Caco-2 (cell line): ENCODE measurements at places on chromosomes 13 and 19.
A peak's percentile ranks its signal among the peaks of the same experiment; 100 is the strongest.

GRCh38 chr19:3471954-3472655 lies 8.2 kb downstream of the SMIM24 start:
- no peak for DNase-seq

GRCh38 chr19:5054551-5055456 lies 85.9 kb downstream of the KDM4B start:
- DNase-seq, result no peak

- no peak for DNase-seq
These were observed 29.9 kb downstream of the KCTD15 start for GRCh38 chr19:33826521-33826920.

- DNase-seq, result no peak
These were observed 48.4 kb upstream of the CYP2A13 start for GRCh38 chr19:41039806-41040205.

DNA sequence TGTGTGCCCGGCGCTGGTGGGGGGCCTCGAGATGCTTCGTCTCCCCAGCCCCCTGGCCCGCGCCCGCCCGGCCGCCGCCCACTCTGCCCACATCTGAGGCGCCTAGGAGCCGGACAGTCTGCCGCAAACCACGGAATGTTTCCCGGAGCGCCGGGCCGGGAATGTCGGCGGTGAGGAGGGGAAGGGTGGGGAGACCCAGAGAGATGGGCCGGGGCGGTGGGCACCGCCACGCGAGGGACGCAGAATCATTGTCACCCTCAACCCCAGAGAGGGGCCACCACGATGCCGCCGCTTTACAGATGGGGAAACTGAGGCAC lies 46.1 kb upstream of the NFIC start:
- DNase-seq, result no peak

DNA sequence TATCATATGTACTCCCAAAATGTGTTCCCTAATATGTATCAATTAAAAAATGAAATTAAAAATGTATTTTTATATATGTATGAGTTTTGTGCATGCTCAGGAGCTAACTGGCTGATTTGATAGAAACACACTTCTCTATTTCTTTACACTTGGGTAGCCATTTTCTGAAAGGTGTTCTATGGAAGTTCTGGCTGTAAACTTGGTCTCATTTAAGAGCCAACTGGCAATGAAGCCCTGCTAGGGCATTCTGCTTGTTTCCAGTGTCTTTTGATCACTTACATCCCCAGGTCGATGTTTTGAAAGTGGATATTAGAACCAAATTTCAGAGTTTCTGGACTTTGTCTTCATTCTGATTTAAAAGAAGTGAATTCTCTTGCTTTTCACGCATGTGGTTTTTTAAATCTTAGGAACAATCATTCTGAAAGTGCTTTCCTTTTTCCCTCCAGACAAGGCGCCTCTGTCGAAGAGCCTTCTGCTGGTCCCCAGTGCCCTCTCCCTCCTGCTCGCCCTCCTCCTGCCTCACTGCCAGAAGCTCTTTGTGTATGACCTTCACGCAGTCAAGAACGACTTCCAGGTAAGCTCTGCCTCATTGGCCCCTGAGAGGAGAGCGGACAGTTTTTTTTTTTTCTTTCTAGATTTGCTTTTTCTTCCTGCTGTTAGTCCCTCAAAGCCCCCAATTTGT lies 20.1 kb downstream of the GPR18 start:
- no peak for DNase-seq

DNA sequence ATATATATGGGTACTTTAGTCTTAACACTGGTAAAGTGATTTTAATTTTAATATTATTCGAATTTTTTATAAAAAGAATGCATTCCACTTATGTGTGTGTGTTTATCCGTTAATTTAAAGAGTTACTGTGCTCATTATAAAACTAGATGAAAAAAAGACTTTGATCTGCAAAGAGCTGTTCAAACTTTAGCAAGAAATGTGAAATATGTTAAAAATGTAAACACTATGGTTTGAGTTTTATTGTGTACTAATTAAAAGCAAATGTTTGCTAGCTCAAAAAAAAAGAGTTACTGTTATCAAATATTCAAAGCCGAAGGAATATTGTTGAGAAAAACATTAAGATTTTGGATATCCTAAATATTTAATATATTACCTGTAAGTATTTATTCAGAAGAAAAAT lies 34.5 kb downstream of the UFM1 start:
- DNase-seq, result no peak

DNA sequence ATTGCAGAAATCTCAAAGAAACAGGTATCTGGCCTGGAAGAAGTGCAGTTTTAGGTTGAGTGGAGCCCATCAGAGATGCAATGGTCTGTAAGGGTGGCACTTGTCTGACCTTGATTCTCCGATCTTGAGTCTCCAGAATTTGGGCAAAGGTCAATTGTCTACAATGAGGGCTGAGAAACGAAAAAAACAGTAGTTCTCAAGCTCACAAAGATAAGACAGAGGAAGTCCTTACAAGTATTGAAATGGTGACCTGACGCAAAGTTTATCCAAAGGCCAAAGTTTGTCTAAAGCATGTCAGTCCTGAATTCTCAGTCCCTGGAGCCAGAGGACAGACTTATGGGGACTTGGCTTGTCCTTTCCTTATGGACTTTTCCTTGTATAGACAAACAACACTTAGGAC lies 40.3 kb downstream of the CYSLTR2 start:
- no peak for DNase-seq

DNA sequence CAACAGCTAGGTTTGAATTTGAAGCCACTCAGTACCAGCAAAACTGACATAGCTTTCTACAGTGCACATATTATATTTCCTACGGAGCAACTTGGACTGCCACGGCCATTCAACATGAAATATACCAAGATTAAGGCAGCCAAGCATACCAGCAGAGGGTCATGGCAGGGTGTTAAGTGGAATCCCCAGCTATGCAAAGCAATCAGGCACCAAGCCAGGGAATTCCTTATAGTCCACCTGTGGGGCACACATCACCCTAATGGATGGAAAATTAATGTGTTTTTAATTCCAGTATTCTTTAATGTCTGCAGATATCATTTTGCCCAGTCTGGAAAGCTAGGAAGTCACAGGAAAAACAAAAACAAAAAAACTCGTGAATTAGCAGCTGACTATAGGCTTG lies 1190.3 kb downstream of the EFNB2 start:
- DNase-seq, result no peak

DNA sequence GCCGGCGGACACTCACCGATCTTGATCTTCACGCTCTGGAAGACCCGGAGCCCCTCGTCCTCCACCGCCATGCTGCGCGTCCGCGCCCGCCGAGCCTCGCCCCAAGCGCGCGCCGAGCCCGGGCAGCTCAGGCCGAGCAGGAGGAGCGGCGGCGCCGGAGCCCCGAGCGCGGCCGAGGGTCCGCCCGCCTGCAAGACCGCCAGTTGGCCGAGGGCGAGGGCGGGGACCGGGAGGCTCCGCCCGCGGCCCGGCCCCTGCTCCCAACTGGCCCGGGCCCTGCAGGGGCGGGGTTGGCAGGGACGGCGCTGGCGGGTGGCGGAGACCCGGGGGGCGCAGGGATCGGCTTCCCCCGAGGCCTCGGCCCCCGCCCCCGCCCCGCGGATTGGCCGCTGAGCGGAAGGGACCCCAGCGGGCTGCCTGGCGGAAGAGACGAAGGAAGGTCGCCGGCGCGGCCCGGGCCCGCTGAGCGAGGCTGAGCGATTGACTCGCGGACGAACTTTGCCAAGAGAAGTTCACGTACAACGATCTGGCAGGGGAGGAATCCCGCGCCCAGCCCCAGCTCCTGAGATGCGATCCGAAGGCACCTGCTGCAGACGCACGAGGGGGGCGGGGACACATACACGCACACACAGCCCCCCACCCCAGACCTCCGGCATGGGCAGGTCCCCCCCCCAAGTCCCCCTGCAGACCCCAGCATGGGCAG lies at the start of gene RASA3:
RASA3 (minus strand) TSS at position 205 of the 703 bp plus-strand sequence; CDS start at position 71, 134 bp downstream.
- peak; percentile 84 for DNase-seq

- DNase-seq, result no peak
These were observed 41.4 kb upstream of the FGF14 start for GRCh38 chr13:102443249-102443648.

GRCh38 chr19:4302243-4302640 lies at the start of gene TMIGD2:
TMIGD2 (minus strand) TSS chr19:4302389; CDS start chr19:4302385, 4 bp downstream.
- no peak for DNase-seq
